ENCODE measurements at places on chromosomes 6 and 20.

DNA sequence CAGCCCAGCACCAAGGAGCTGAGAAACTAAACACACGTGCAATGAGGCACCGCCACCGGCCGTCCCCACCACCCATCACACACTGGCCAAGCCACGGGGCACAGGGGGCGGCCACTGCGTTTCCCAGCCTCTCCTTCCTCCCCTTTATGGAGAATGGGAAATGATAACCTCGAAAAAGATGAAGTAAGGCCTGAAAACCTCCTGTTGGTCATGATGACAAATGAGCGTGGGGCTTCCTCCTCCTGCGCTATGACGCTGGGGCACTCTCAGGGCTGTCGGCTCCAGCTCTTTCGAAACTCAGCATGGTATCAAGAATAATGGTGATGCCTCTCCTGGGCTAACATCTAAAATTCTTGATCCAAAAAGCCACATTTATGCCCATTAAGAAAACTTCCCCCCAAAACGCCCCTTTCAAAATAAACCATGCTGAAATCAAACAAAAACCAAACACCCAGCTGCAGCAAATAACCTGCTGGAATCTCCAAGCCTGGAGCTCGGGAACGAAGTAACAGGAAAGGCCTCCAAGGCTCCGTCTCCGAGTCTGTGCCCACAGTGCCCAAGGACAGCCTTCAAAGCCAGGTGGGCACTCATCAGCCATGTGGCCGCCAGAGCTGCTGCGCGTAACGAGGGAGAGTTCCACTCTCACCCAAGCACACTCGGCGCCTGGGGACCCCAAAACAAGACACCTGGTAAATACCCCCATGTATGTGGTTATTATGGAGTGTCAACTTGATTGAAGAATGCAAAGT lies 50.0 kb downstream of the TAF4 start:
- DNase-seq: no peak

- no peak for DNase-seq
These were observed 131.7 kb upstream of the COL21A1 start for GRCh38 chr6:56378966-56379585.

DNA sequence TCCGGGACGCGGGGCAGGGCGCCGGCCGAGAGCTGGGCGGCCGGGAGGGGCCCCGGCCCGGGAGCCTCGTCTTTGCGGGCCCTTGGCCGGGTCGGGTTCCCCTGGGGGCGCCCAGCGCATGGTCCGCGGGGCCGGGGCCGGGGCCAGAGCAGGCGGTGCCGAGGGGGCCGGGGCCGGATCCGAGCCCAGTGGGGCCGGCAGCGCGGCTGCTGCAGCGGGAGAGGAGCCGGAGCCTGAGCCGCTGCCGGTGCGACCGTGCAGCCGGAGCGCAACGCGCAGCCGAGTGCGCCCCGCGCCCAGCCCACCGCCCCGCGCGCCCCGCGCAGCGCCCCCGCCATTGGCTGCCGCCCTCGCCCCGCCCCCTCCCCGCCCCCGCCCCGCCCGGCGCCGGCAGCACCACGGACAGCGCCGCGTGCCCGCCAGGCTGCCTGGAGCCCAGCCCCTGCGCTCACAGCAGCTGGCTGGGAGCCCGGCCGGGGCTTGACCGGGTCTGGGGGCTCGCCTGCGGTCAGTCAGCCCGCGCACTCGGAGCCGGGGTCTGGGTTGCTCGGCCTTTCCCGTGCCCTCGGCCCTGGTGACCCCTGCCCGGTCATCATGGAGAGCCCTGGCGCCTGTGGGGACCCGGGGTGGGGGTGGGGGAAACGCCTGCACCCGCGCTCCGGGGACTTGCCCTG lies at the start of gene HRH3:
Gene HRH3 (minus strand): TSS at position 287 of the 674 bp plus-strand sequence. CDS start 308 bp downstream, outside the sequence.
- peak; percentile 46 for DNase-seq

DNA sequence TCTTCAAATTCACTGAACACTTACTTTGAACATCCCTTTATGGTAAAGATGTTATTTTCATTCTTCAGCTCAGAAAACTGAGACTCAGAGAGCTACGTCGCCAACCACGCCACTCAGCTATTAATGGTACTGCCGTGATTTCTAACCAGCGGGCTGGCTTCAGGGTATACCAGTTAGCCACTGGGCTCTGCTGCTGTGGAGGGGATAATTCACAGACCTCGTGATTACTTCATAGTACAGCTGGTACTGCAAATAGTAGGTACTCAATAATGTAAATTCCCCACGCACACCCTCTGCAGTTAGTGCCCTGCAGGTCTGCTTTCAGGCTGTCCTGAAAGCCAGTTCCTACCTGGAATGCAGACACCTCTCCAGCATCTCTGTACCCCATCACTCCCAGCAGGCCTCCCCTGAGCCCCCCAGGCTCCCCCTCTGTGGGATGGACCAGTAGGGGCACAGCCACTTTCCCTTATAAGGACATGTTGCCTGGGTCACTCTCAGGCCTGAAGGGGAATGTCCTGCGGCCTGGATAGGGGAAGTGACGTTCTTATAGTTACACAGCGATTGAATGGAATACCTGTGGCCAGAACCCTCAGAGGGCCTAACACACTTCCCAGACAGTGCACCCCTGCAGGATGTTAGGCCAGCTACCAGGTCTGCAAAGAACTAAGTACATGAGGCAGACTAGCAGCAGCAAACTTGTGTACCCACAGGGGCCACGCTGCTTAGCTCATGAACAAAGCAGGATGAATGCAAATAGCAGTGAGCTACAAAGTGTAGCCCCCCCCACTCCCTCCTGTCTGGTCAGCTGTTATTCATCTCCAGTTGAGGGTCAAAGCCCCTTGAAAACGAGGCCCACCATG lies 1.3 kb upstream of the OCSTAMP start:
- DNase-seq: no peak

DNA sequence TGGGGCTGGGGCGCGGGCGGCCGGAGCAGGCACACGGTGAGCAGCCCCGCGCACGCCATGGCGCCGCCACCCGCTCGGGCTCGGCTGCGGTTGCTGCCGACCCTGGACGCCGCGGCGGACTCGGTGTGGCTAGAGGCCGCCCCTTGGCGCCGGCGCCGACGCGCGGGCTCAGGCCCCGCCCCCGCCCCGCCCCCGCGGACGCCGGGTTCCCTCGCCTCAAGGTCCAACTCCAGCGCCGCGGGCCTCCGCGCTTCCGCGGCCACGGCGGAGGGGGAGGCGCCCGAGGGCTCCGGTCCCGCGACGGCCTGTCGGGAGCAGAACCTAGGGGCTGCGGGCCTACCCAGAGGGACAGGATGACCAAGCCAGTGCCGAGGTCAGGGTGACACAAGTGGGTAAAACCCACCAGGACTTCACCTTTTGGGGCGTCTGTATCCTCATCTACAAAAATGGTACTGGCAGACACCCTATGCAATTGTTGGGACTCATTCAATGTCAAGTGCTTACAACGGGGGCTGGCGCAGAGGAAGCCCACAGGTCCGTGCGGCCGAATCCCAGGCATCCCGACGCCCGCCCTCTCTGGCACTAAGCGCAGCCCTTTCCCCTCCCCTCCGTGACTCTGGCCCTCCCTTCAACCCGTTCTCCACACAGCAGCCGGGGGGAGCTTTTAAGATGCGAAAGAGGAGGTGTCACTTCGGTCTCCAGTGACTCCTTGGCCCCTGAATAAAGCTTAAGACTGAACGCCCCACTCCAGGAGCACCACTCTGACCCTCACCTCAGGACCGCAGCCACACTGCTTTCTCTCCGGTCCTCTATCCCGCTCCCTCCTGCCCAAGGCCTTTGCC lies at the start of gene NECAB3:
Gene NECAB3 (minus strand): TSS at position 135 of the 842 bp plus-strand sequence. CDS start 76 bp downstream, at position 59.
- peak; percentile 75 for DNase-seq

DNA sequence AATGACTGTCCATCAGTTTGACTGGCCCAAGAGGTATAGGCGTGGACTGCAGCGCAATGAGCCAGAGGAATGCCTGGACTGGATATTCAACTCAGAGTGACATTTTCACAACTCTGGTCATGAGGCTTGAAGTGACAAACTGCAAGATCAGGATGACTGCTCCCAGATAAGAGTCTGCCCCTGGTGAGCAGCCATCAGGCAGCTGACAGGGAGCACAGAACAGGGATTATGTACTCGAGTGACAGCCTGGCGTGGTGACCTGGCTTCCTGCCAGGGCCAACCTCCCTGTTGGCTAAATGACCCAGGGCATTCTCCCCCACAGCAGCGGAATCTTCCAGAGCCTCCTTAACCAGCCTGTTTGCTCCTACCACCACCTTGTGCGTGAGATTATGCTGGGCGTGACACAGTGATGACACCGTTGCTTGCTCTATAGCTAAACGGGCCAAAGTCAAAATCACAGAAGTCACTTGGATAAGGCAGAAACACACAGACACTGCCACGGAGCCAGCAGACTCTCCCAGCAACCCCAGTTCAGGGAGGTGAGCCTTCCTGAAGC lies 209.1 kb upstream of the JARID2 start:
- no peak for DNase-seq

DNA sequence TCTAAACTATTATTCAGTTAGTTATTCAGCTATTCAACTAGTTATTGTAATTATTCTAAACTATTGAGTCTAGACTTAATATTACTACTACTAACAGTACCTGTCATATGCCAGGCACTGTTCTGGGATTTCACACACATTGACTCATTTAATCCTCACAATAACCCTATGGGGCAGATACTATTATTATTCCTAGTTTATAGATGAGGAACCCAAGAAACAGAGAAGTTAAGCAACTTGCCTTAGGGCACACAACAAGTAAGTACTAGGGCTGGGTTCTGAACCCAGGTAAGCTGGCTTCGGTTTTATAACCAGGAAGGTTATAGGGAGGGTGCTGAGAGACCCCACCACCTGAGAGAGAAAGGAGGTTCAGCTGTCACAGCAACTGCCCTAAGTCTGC lies 7.8 kb downstream of the TEAD3 start:
- DNase-seq: no peak

DNA sequence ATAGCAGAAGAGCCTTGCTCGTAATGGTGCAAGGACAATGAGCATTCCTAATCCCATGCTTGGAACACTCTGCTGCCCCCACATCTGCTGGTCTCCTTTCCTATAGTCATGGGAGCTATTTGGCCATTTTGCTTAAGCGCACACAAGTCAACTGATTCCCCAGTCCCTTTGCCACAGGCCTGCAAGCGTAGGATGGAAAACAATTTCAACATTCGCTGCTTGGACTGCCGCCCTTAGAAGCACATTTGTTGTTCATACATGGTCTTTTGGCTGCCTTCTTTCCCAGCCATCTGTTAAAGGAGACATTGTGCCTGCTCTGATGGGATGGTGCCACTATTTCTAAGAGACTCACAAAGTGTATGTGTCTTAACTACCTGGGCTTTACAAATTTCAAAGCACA lies 96.9 kb downstream of the RFX6 start:
- no peak for DNase-seq

DNA sequence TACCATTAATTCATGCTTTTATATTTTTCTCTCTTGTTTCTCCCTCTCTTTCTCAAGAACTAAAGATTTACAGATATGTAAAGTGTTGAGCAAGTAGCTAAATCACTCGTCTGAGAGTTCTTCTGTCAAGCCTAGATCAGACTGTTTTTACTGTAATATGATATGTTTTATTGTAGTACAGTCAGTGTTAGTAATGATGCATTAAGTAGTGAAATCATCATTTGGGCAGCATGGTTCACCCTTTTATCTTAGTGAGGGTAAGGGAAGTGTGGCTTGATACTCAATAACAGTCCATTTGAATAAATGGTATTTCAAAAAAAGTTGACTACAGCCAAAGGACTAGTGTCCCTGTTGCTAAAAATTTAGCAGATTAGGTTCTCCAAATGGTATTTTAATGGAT lies 9.2 kb downstream of the CYB5R4 start:
- DNase-seq: peak; percentile 61

- DNase-seq: no peak
These were observed 28.9 kb upstream of the RIPK1 start for GRCh38 chr6:3039384-3039783.

DNA sequence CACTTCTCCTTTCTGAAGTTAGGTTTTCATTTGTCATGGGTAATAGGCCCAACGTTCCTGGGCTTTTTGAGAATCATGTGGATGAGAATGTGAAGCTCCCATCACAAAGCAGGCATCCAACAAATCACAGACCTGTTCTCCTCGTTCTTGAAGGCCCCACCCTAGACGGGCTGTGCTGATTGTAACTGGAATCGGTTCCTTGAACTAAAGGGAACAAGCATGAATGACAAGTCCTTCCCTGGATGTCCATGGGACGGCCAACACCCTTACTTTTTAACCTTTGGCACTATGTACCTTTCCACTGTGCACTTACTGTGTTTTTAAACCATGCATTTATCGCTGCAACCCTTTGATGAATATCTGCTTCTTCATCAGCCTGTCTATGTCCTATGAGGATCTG lies 438.2 kb downstream of the CD83 start:
- DNase-seq: no peak

DNA sequence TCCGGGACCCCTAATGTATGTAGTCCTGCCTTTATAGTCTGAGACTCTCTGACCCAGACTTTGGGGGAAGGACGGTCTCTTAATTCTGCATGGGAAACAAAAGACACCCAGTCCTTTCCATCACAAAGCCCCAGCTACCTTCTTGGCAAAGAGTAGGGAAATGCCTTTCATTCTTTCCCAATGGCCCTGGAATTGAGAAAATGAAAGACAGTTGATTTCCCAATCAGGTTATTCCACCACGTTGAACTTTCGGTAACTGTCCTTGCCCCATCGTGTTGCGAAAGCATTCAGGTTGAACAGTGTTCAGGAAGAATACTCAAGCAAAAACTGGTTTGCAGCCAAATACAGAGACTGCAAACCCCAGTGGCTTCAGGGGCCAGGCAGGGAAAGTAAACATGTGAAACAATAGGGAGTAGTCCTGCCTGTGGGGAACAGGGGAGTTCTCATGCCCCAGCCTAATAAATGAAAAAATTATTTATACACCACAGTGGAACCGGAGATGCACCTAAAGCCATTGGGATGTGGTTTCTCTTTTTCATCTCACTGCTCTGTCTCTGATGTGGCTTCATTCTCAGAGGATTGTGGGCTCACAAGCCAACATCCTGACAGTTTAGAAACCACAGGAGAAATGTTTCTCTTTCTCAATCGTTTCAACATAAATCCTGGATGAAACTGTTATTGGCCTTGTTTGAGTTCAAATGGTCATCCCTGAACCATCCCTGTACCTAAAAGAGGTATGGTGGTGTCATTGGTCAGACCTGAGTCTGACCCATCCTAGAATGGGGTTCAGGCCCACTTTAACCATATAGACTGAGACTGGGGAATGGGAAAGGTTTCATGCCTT lies 44.2 kb upstream of the SLC9A8 start:
- peak; percentile 73 for DNase-seq

DNA sequence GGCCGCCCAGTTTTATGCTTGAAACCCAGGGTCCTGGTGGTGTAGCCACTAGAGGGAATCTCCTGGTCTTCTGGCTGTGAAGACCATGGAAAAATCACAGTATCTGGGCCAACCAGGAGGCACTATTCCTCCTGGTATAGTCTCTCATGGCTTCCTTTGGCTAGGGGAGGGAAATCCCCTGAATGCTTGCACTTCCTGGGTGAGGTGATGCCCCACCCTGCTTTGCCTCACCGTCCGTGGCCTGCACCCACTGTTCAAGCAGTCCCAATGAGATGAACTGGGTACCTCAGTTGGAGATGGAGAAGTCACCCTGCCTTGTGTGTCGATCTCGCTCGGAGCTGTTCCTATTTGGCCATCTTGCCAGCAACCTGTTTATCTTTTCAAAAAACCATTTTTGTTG lies 10.1 kb upstream of the ZNF337 start:
- no peak for DNase-seq

DNA sequence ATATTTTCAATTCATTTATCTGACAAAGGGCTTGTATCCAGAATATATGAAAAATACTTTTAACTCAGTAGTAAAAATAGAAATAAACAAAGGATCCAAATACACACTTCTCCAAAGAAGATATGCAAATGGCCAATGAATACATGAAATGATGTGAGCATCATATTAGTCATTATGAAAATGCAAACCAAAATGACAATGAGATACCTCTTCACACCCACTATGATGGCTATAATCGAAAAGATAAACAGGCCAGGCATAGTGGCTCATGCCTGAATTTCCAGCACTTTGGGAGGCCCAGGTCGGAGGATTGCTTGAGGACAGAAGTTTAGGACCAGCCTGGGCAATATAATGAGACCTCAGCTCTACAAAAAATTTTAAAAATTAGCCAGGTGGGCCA lies 33.8 kb upstream of the SMAP1 start:
- DNase-seq: no peak
